GM18507 (cell line): ENCODE measurements at places on chromosomes 3 and 15.

GRCh38 chr3:81958972-81959640 is 197.7 kb upstream of the GBE1 start:
- DNase-seq: no peak

DNA sequence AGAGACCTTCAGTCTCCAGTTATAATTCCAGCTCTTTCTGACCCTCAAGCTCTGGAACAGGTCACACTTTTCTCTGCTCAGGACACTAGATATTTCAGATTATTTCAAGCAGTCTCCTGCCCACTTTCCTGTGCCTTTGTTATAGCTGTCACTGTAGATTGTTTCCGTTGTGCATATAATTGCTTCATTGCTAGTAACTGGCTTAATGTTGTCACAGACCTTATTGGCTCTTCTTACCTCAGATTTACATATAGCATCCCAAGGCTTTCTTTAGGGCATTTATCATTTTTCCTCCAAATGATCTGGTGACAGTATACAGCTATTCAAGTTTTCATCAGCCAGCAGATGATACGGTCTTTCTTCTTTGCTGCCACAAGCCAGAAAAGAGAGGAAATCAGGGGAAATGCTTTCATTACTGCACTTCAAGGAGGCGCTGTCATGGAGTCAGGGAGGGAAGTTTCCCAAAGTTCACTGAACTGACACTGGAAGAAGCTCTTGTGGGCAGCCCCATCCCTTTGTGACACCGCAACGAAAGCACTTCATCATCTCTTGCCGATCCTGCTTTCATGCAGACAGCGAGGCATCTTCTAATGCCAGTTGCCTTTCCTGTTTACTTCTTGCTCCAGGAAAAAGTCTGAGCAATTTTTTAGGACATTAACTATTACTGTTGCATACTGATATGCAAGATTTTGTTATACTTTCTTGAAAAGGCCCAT is 181.9 kb downstream of the CDIN1 start:
- DNase-seq: no peak

GRCh38 chr3:182789371-182789770 is 3.9 kb upstream of the ATP11B start:
- DNase-seq: no peak

DNA sequence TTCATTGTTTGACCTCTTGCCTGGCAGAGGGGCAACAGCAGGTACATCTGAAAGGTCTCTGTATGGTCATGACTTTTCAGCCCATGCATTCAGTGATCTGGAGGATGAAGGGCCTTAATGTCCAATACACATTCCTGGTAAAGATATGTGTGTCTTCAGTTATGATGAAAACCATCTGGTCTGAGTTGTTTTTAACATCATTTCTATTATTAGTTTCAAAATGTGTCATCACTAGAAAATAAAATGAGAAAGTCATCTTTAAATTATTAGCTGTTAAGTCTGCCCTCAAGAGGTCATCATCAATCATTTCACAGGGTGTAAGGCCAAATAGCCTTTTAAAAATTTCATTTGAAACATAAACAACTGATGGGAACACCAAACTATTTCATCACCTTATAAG is 92.1 kb upstream of the PLSCR4 start:
- no peak for DNase-seq

DNA sequence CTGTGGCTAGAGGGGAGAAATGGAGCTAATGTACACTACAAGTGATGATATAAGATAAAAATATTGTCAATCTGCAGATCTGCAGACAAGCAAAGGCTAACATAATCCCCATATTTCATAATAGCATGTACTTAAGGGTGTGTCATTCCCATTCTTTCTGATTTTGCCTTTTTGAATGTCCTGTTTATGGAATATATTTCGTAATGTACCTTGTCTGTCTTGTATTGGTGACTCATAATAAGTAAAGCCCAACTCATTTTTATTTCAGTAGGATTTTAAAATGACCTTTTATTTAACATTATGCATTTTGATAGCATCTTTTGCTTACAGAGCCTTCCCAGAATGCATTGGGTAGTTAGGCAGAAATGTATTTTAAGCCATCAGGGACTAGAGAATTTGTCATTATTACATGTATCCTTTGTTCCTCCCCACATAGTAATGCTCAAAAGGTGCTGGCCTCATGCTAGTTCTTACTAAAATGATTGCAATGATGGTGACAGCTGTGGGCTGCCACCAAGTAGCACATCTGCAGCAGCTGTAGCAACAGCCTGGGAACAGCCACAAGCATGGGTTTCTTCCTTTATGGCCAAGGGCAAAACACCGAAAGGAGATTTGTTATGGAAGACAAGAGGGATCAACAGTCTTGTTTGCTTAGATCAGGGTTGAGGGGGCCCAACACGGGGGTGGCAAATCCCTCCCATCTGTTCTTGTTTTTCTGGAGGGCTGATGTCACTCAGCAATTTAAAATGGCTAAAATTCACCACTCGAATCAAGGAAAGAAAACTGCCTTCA is 188.5 kb downstream of the CADPS start:
- no peak for DNase-seq

DNA sequence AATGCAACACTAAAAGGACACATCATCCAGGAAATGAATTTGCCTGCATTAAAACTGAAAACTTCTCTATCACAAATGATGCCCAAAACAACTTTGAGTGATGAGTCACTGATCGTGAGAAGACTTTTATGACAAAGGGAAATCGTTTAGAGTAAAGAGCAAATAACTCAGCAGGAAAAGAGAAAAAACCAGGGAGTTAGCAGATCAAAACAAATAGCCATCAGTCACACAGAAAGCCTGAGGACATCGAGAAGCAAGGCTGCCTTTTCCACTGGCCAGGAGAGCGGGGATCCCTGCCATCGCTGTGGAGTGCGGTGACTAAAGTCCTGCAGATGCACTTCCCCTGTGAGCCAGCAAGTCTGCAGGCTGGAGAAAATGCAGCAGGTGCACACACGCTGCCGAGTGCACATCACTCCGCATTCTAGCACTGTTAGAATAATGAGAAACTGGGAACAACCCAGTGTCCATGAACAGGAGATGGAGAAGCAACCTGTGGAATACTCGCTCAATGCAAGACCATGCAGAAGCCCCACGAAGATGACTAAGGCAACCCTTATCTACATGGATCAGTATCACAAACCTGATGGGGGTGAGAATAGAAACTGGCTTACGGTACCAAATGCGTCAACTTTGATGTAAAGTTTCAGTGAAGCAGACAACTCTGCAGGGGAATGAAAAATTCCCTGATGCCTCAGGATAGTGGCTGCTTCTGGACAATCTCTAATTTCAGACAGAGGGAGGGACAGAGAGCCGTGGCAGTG is 86.4 kb downstream of the NSMCE3 start:
- no peak for DNase-seq

GRCh38 chr15:61196156-61196555 is 32.9 kb downstream of the RORA start:
- no peak for DNase-seq

GRCh38 chr15:50134524-50135024 is 15.5 kb upstream of the ATP8B4 start:
- no peak for DNase-seq

GRCh38 chr3:44913868-44914468 is 39.6 kb downstream of the TGM4 start:
- peak; percentile 54 for DNase-seq

GRCh38 chr3:143188881-143189280 is 69.3 kb downstream of the CHST2 start:
- DNase-seq: no peak

- DNase-seq: no peak
Observed at GRCh38 chr3:191363221-191363620, 32.9 kb upstream of the UTS2B start.

DNA sequence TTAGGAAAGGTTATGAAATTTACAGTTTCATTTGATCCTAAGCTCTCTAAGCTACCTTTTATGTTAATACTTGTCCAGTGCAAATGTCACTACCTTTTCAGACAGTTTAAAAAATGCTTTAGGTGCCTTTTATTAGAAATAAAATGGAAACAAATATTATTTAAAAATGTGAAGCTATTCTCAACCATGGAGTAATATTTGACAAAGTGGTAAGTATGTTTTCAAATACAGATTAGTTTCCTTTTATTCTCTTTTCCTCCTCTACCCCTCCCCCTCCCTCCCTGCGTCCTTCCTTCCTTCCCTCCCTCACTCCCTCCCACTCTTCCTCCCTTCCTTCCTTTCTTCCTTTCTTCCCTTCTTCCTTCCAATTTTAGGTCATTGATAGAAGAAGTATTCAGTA is 6.3 kb downstream of the LRRC3B start:
- no peak for DNase-seq

DNA sequence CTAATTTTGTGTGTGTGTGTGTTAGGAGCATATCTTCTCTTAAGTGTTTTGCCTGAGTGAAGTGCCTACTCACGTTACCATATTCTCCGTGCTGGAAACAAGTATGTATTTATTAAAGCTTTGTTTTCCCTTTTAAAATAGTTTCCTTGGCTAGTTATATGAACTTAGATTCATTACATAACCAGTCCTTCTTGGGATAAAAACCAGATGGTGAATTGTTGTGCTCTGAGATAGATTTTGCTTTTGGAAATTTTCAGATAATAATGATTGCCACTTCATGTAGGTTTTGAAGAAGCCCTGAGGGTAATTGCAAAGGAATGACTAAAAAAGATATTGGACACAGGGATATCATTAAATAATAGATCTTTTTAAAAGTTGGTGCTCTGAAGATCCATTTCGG is 390.2 kb upstream of the SGO1 start:
- no peak for DNase-seq

GRCh38 chr3:186506857-186507256 is 37.3 kb downstream of the CRYGS start:
- DNase-seq: no peak
